Stimulated activated CD8-positive, alpha-beta memory T cell treated with anti-CD3 and anti-CD28 coated beads, Interleukin-2, amount 100 ng/mL, for 1 hour (primary cell): ENCODE measurements at places on chromosomes 6 and 20.

GRCh38 chr6:140201787-140202458 lies 827.5 kb upstream of the CITED2 start:
- no peak for DNase-seq

- DNase-seq, result no peak
Measured at GRCh38 chr20:51661609-51662178, 106.5 kb downstream of the ATP9A start.

GRCh38 chr6:45132059-45132458 lies 196.1 kb upstream of the RUNX2 start:
- no peak for DNase-seq

GRCh38 chr20:33105316-33105924 lies 26.0 kb downstream of the BPIFB4 start:
- DNase-seq, result no peak

DNA sequence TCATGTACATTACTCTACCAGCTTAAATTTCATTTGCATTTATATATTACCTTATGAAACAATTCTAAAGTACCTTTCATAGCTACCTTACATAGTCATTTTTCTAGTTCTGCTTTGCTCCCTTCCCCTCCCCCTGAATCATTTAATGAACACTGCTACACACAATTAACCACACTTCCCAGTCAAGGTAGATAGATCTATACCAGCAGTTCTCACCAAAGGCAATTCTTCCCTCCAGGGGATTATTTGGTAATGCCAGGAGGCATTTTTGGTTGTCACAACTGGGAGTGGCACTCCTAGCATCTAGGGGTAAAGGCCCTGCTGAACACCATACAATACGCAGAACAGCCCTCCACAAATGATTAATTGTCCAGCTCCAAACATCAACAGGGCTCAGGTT lies 143.9 kb upstream of the SHLD1 start:
- no peak for DNase-seq

- no peak for DNase-seq
Measured at GRCh38 chr6:142851601-142852000, 93.4 kb downstream of the HIVEP2 start.

DNA sequence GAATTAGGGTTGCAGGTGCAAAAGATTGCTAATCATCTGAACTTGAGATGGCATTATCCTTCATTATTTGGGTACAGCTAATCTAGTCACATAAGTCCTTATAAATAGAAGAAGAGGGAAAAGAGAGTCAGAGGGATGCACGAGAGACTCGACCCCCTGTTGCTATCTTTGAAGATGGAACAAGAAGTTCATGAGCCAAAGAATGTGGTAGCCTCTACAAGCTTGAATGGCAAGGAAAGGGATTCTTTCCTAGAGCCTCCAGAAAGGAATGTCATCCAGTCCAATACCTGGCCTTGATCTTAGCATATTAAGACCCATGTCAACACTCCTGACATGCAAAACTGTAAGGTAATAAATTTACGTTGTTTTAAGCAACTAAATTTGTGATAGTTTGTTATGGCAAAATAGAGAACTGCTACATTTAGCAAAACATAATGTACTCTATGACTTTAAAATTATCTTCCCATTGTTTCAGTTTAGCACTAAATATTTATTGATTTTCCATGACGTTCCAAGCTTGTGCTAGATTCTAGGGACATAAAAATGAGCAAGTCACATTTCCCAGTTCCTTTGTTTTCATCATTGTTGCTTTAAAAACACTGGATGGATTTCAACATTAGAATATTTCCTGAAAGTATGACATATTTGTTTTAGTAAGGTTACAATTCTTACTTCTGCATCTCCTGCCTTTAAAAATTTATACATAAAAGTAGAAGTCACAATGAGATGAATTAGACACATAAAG lies 12.7 kb downstream of the MANEA start:
- no peak for DNase-seq

DNA sequence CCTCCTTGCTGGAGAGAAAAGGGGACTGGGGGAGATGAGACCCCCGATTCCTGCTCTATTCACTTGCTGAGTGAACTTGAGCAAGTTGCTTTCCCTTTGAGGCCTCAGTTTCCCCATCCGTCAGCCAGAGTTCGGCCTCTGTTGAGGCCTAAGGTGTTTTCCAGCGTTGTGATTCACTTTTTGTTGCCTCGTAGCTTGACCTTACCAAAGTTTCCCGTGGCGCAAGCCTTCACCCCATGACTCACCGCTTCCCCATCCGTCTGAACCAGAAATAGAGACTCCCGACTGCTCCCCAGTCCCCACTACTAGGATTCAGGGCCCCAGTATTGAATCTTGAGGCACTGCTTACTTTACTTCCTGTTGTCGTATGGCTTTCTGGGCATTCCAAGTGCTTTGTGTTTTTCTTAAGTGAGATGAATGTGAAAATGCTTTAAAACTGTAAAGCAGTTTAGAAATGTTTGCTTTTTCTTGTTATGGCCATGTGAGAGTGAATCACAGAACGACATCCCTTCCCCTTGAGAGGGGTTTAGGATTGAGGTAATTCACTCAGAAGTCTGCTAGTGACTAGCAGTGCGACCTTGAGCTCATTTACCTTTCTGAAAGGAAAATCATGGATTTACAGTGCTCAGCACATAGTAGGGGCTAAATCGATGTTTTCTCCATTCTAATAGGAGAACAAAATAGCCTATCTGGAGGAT lies 1.2 kb downstream of the CHMP4B start:
- no peak for DNase-seq

DNA sequence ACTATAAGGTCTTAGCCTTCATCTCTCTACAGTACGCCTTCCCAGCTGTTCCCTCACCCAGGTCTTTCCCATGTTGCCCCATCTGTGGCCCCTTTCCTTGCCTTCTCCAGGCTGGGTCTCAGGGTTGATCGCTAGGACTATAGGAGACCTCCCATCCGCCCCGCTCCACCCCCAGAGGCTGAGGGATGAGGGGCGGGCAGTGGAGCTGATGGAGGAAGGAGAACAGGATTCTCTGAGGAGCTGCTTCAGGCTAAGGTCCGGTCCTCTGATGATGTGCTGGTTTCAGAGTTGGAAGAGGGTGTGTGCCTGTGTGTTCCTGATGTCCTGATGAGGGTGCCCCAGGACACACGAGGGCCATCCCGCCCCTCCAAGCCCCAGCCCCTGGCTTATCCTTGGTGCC lies 154.8 kb upstream of the QKI start:
- no peak for DNase-seq

DNA sequence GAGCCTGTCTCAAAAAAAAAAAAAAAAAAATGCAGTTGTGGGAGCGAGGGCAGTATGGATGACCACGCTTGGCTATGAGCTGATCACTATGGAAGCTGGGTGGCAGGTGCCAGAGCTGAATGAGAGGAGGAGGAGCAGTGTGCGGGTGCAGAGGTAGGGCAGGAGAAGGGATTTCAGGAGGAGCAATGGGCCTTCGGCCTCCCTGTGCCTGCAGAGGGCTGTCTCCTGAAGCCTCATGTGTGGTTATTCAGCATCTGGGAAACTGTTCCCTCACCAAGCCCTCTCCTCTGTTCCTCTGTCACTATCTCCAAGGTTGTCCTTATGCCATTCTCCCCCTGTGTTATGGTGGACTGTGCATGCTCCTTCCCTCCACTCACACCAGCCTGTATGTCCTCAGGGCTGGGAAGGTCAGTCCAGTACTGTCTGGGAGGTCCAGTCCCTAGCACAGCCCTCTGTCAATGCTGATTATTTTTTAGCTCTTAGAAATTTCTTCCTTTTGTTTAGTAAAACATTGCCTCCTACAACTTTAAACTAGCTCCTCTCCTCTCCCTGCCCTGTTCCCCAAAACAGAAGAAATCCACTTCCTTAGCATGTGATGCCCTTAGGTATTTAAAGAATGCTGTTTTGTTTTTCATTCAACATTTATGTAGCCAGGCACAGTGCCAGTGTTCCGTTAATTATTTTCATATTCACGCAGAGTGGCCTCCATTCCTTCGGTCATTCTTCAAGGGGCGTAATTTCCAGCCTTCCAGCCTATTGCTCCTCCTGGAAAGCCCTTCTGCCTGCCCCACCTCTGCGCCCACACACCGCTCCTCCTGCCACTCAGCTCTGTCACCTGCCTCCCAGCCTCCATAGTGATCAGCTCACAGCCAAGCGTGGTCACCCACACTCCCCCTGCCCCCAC lies 48.9 kb downstream of the CNBD2 start:
- DNase-seq, result no peak

GRCh38 chr6:134599079-134599478 lies 281.2 kb upstream of the SGK1 start:
- DNase-seq, result no peak

DNA sequence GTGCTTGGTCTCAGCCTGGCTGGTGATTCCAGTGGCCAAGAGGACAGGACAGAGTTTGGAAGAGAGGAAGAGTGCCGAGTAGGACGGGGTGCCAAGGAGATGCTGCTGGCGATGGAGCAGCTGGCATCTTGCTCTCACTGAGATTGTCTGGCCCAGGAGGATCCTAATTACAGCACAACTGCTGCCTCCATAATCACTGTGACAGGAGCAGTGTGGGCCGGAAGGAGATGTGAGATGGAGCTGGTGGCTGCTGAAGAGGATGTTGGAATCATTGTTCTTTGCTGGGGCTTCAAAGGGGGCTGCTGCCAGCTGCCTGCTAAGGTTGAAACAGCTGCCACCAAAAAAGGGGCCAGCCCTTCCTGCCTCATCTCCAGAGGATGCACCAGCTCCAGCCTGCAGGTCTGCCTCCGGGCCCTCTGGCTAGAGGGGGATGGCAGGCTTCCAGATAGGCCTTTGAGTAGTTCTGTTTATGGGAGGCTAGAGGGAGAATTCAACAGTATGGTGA lies 214.4 kb downstream of the RNF144B start:
- no peak for DNase-seq

- no peak for DNase-seq
Measured at GRCh38 chr6:54768494-54768893, 78.1 kb upstream of the FAM83B start.

DNA sequence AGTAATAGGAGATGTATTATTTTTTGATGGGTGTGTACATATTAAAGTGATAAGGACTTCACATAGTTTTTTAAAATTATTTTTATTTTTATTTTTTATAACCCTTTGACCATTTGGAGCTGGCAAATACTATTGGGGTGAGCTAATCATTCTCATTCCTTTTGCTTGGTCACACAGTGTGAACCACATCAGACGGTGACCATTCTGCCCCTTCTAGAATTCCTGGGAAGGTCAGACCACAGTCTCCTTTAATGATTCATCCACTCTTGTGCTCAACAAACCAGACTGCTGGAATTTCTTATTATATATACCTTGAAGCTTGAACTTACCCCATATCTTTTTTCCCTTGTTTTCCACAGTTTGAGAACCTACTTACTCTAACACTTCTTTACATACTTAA lies 23.9 kb upstream of the PRL start:
- no peak for DNase-seq

DNA sequence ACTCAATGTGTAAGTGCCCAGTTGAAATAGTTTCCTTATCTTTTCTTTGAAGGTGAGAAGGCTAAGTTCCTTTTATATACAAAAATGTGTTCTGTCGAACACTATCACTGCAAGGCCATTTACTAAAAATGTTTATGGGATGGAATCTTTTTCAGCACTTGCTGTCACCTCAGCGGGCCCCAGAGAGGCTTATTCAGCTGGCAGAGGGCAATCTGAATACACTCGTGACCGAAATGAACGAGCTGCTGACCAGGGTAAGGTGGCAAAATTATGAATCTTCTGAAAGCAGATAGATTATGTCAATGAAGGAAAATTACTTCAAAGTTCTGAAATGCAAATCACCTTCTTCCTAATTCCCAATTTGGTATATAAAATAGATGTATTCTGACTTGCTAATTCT lies 340.2 kb downstream of the ARHGAP18 start:
- no peak for DNase-seq

GRCh38 chr6:1179571-1180459 lies 132.1 kb upstream of the FOXQ1 start:
- no peak for DNase-seq

GRCh38 chr6:152301021-152301764 lies 336.0 kb downstream of the SYNE1 start:
- DNase-seq, result no peak

GRCh38 chr20:14360416-14360815 lies 23.0 kb upstream of the FLRT3 start:
- DNase-seq, result no peak

GRCh38 chr6:117359581-117359980 lies 66.2 kb downstream of the ROS1 start:
- no peak for DNase-seq

DNA sequence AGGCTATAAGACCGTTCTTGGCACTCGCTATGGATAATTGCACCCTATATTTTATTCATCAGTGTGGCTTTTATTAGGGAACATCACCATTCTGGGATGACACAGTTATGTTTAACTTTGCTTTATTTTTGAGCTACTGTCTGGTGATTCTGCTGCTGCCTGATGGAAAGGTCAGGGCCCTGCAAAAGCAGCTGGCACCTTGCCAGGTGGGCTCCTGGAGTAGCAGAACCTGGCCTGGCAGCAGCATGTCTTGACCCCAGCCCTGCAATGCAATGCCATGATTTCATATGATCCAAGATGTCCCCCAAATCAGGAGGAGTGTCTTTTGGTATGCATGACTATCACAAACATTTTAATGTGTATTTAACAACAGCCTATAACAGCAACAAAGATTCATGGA lies 228.4 kb upstream of the RSPO3 start:
- DNase-seq, result no peak

GRCh38 chr6:74879234-74879633 lies 326.6 kb downstream of the COL12A1 start:
- DNase-seq, result no peak

GRCh38 chr6:47535316-47536225 lies 58.0 kb downstream of the CD2AP start:
- no peak for DNase-seq

DNA sequence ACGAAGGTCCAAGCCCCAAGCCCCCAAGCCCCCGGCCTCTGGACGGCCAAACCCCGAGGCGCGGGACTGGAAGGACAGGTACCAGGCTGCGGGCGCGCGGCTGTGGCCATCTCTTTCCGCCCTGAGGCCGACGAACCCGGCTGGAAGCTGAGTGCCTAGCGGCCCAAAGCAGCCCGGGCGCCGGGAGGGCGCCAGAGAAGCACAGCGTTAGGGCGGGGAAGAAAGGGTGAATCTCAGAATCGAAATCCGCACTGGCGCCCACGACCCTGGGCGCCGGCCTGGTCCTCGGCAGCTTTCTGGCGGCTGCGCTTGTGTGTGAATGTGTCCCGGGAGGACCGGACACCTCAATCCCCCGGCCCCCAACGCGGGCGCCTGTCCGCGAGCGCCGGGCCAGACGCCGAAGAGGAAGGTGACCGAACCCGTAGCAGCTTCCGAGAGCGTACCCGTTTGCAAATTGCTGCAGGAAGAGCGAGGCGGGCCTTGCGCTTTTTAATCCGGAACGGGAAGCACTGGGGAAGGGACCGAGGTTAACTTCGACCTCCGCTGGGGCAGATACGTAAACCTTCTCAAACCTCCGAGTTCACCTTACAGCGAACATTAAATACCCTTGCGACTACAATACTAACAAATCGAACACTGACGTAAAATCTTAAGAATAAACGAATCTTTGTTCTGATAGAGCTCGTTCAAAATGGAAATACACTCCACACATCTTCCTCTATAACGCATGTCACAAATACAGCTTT lies 2.9 kb downstream of the NRN1 start:
- DNase-seq, result no peak

DNA sequence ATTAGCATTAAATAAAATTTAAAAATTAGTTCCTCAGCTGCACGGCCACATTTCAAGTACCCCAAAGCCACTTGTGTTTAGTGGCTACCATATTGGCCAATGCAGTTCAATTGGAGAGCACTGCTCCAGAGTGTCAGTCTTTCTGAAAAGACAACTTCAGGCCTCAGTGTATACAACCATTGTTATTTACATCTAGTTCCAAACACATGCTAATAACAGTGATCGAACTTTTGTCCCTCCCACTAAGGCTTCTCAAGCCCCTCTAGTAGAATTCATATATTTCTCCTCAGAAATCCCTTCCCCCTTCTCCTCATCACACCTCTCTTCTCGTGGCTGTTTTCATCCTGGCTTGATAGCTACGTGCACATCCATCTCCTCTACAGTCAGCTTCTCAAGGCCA lies 32.9 kb downstream of the HIVEP2 start:
- DNase-seq, result no peak
